ENCODE measurements at places on chromosomes 16 and 17.

GRCh38 chr16:8945626-8946296, 17.9 kb downstream of the USP7 start:
- no peak for DNase-seq

DNA sequence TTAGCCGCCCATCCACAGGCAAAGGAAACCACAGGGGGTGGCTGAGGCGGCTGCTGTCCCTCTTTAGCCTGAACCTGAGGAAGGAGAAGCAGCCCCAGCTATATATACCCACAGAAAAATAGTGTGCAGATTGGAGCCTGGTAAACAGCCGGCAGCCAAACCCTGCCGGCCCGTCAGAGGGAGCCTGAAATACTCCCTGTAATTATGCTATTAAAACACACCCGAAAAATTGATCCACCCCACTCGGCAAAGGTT, 6.8 kb downstream of the PIEZO1 start:
- no peak for DNase-seq

DNA sequence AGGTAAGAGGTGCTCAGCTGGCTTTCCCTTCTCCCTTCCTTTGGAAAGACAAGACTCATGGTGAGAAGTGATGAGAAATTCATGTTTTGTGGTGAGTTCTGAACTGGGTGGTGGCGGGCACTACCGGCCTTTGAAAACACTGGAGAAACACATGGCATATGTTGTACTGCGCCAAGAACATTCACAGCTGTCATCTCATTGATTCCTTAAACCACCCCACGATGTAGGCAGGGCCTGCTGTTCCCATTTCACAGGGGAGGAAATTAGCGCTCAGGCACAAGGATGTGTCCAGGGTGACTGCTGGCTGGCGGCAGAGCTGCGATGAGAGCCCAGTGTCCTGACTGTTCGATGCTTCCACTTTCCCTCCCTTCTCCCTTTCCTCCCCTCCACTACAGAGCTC, 1.6 kb upstream of the DOC2B start:
- no peak for DNase-seq

DNA sequence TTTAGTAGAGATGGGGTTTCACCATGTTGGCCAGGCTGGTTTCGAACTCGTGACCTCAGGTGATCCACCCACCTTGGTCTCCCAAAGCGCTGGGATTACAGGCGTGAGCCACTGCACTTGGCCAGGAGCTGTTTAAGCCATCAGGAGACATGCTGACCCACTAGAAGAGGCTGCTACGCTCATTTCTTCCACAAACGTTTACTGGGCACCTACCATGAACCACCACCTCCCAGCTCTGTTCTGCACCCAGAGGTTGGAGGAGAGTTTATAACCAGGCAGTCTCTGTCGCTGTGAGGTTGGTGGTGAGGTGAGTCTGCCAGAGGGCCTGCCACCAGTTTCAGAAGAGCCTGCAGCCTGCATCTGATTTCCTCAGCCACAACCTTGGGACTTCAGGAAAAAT, 51.8 kb downstream of the SF3B3 start:
- DNase-seq: no peak

DNA sequence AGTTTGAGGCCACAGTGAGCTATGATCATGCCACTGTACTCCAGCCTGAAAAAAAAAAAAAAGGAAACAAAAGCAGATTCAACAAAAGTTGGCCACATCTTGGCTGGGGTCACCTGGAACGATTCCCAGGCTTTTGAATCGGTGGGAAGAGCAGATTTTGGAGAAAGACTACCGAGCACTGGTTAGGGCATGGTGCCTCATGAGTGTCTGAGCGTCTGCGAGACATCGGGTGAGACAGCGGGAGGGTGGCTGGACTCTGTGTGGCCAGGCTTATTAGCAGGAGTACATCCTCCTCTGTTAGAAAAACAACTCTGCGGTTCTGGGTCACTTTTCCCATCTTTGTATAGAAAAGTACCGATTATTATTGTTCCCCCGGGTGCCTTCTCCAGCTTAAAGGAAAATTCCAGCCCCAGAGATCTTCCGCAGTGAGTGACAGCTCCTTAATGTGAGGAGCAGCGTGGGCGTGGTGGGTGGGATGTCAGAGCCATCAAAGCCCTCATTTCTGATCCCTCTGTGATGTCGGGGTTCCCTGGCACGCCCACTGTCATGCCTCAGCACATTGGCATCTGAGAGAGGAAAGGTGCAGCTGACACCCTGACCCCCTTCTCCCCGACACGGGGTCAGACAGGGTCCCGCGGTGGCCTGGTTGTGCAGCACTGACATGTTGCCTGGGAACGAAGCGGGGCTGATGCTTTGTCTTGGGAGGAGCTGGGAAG, 6.9 kb downstream of the RGS9 start:
- DNase-seq: no peak

GRCh38 chr16:608019-608418, 18.2 kb downstream of the RAB40C start:
- no peak for DNase-seq

DNA sequence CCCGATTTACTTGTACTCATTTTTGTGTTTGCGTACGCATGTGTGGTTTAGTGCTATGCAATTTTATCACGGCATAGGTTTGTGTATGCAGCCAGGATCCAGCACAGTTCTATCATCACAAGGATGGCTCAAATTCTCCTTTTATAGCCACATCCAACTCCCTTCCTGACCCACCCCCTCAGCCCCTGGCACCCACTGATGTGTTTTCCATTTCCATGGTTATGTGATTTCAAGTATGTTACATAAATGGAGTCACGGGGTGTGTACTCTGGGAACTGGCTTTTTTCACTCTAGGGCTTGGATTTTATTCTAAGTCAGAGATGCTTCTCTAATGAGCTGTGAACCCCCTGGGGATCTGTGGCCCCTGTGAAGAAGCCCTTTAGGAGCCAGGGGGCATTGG, 16.8 kb downstream of the IL4R start:
- peak; percentile 50 for DNase-seq

- DNase-seq: no peak
These were observed 13.8 kb upstream of the SP2 start for GRCh38 chr17:47882247-47882646.

GRCh38 chr16:19802612-19803011, 82.0 kb downstream of the GPRC5B start:
- DNase-seq: no peak

DNA sequence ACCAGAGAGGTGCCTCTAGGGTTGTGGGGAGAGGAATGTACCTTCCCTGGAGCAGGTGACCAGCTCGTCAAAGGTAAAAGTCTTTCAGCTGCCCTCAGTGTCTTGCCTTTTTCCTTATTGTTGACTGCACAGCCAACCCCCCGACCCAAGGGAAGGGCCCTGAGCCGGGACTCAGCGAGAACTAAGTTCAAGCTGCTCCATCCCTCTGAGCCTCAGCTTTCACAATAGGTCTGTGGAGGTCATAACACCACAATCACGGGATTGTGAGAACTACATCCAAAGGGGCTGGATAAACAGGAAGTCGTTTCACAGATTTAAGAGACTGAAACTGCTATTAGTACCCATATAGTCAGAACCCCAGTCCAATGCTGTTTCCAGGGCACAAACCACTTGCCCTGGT, 2.6 kb upstream of the KRT36 start:
- no peak for DNase-seq

GRCh38 chr17:2239882-2240430, 63.6 kb downstream of the SMG6 start:
- no peak for DNase-seq

GRCh38 chr17:81916234-81917001, 1.6 kb downstream of the SIRT7 start:
- no peak for DNase-seq

GRCh38 chr17:13917634-13918033, 151.7 kb upstream of the COX10 start:
- DNase-seq: no peak

- DNase-seq: no peak
These were observed 41.8 kb downstream of the SCNN1B start for GRCh38 chr16:23343643-23344612.

GRCh38 chr16:4306470-4307214, 9.2 kb upstream of the GLIS2 start:
- DNase-seq: no peak

- no peak for DNase-seq
These were observed 15.2 kb downstream of the KRT23 start for GRCh38 chr17:40922239-40922638.

- no peak for DNase-seq
These were observed 124.5 kb downstream of the PRKCB start for GRCh38 chr16:23960081-23960885.

DNA sequence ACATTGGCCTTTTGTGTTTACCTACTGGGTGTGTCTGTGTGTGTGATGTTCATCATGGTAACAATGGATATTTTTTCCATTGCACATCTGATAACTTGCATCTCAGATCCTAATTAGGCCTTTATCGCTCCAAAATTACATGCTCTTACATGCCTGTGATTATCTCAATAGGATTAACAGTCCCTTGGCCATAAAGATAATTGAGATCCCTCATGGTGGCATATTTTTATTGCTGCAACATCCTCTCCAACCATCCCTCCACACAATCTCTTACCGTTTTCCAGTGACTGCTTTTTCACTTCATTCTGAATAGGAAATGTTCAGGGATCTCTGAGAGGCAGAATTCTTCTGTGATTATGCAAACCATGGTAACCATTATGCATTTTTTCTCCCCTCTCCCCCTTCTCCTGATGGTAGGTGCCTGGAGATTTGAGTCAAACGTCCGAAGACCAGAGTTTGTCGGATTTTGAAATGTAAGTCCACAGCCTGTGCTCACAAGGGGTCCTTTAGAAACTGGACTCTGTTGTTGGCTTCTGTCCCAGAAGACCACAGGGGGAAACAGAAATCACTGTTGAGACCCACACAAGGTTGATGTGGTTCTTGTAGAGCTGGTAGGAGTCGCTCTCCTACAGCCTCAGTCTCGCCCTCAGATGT, 405.5 kb downstream of the CPPED1 start:
- no peak for DNase-seq

DNA sequence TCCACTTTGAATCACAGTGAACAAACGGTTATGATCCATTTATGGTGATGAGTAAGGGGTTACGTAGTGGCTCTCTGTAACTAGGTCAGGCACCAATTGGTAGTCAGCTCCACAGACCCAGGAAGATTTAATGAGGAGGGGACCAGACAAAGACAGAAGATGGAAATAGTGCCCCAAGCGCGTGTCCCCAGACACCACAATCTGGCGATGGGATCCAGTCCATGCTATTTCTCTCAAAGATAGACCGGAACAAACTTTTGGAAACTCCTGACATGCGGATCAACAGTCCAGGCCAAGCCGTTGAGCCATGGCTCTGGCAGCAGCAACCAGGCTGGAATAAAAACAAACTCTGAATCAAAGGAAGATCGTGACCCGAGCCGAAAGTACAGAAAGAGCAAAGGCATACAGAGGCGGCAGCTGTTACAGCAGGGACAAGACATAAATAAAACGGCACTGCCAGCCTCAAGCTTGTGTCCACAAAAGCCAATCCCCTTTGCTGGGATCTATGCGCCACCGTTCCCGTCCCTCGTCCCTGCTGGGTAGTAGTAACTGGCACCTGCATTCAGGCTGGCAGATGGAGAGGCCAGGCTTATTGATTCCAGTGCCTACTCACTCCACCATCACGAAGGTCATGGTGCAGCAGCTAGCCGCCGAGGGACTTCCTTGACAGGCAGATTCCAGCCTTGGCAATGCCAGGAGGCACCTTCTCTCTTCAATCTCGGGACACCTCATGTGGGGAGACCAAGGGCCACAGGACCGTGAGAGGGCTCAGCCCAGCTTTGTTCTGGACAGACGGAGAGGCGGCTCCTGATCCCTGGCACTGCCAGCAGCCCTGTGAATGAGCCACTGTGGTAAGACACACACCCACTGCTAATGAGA, 50.2 kb downstream of the CDH11 start:
- DNase-seq: no peak

DNA sequence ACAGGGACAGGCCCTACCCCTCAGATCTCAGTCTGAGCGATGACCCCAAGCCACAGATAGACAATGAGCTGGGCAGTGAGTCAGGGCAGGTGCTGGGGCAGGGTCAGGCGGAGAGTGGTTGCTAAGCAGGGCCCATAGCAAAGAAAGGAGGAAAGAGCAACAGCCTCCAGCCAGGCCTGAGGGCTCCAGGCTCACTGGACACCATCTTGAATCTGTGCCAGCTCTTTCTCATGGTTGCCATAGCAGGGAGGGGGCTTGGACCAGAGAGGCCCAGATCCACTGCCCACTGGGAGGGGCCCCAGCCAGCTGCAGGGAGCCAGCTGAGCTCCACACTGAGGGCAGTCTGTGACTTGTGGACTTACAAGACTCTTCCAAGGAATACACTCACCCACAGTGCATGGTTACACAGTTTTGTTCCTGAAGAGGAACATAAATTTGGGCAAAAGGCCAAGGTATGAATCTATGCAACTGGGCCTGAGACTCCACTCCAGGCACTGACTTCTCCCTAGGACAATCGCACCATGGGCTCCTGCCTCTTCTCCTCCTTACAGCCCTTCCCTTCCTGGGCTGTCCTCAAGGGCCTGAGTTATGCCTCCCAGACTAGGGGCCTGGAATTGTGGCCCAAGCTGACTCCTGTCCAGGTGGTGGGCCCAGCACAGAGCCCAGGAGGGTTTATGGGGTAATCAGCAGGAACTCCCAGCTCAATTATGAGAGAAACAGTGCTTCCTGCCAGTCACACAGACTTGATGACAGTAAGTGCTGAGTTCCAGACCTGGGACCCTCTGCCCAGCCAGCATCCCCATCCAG, 59.9 kb downstream of the BEAN1 start:
- no peak for DNase-seq

DNA sequence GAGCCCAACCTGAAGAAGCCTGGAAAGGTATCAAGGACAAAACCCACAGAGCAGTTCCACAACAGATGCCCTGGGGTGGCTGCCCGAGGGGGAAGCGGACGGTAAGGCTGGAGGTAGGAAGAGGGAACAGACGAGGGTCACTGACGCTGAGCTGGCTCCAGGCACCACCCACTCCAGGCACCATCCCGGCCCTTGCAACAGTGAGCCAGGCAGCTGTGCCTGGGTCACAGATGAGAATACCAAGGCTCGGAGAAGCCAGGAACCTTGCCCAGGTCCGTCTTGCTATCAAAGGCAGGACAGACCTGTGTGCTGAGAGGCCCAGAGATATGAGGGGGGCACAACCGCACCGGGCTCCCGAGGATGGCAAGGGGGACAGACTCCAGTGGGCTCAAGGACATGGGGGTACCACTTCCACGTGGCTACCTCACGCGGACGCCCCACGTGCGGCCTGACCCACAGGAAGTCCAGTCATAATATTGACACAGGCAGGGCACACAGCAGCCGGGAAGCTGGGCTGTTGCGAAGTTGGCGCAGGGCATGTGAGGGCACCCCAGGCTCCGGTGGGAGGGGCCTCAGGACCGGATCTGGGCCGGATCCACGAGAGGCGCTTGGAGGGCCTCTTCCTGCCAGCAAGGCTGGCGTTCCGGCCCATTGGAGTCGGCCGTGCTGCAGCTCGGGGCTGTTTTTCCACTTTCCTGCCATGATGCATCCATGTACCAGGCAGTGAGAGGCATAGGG, 29.9 kb downstream of the PEMT start:
- DNase-seq: no peak

- DNase-seq: no peak
These were observed 34.2 kb downstream of the GPT2 start for GRCh38 chr16:46918400-46918799.

DNA sequence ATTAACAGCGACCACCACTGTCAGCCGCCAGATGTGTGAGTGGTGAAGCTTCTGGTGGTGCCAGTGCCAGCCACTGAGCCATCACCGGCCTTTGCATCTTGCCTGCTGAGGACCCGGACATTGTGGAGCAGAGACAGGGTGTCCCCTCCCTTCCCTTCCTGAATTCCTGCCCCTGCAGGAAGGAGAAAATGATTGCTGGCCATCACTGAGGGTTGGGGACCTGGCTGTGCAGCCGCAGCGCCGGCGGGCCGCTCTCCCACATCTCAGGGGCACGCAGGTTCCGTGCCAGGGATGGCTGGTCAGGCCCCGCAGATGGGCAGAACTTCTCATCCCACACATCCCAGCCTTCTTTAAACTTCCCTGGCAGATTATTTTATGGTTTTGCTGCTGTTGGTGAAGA, 56.5 kb downstream of the RPTOR start:
- DNase-seq: no peak
